Ammon's horn (tissue), 1 donor: ENCODE measurements at places on chromosomes 12 and 14.

DNA sequence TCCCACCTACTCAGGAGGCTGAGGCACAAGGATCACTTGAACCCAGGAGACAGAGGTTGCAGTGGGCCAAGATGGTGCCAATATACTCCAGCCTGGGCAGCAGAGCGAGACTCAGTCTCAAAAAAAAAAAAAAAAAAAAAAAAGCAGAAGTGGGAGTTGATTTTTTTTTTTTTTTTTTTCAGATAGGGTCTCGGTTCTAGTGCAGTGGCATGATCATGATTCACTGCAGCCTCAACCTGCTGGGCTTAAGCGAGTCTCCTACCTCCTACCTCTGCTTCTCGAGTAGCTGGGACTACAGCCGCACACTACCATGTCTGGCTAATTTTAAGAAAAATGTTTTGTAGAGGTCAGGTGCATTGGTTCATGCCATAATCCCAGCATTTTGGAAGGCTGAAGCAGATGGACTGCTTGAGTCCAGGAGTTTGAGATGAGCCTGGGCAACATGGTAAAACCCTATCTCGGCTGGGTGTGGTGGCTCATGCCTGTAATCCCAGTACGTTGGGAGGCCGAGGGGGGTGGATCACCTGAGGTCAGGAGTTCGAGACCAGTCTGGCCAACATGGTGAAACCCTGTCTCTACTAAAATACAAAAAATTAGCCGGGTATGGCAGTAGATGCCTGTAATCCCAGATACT lies 16.3 kb upstream of the HSP90AA1 start:
- no peak for DNase-seq

DNA sequence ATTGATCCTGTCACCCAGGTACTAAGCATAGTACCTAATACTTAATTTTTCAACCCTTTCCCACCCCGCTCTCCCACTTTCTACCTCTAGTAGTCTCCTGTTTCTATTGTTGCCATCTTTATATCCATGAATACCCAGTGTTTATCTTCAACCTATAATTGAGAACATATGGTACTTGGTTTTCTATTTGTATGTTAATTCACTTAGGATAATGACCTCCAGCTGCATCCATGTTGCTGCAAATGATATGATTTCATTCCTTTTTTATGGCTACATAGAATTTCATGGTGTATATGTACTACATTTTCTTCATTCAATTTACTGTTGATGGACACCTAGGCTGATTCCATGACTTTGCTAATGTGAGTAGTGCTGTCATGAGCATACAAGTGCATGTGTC lies 547.3 kb upstream of the NOVA1 start:
- no peak for DNase-seq

DNA sequence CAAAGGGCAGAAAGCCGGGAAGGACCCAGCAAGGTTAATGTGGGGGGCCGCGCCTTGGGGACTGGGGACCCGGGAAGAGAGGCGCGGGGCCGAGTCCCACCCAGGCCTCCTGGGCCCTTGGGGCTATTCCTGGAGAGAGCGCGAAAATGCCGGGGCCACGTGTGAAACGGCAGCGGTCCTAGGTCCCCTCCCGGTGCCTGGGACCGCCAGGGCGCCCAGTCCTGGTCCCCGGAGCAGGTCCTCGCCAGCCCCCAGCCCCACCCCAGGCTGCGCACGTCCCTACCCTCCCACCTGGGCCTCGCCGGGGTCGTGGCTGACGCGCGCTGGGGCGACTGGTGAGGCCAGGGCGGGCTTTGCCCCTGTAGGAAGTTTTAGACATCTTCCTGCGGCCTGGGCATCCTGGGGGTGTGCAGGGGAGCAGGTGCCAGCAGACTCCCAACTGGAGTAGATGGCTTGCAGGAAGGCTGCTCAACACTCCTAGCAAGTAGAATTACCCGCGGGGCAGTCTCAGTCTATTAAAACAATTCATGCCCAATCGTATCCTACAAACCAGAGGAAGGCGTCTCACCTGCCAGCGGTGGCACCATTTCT lies 708 bp downstream of the FAR2 start:
- no peak for DNase-seq

DNA sequence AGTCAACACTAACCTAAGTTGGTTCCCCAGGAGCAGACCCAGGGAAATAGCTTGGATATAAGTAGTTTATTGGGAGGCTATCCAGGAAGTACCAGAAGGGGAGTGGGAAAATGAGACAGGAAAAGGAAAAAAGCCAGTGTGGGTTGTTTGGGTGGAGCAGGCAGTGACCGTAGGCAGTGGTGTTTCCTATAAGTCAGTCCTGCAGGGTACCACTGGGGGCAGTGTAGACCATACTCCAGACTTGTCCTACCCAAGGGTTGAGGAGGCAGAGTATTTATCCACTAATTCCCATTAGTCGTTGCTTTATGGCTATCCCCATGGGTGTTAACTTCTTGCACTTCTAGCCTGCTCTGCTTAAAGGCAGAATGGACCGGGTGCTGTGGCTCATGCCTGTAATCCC lies 6.4 kb upstream of the CCDC60 start:
- no peak for DNase-seq

DNA sequence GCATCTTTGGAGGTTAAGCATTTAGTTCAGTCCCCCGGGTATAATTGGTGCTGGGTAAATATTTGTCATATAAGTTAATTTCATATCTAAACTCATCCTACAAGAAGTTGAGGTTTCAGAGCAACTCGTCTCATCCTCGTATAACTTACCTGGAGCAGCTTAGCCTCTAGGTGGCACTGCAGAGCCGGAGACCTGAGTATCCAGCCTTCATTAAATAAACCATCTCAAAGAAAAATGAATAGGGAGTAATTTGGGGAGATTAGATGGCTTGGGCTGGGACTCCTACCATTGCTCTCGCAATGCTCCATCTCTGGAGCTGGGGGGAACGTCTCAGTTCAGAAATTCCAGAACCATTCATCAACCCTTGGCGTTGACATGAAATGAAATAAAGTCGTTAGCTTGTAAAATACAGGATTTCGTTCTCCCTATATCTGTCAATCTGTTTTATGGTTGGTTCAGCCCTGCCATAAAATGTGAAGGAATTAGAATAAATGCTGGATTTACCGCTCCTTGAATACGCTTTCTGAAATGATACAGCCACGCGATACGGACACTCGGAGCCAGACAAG lies 122.9 kb upstream of the TMEM132D start:
- DNase-seq, result peak; percentile 35

DNA sequence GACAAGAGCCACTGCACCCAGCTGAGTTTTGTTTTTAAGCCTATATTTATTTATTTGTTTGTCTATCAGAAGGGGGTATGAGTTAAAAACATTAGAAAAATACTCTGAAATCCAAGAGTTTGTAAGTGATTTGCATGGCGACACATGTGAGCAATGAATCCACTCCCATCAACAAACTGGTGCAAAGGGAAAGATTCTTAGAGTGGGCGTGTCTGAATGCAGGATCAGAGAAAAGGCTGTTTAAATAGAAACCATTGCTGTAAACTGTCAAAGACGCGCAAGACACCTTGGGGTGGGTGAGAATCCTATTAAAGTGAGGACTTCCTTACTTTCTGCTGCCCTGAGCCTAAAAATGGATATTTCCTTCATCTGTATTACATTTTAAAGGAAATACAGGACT lies 51.9 kb downstream of the ZFYVE26 start:
- DNase-seq, result no peak

DNA sequence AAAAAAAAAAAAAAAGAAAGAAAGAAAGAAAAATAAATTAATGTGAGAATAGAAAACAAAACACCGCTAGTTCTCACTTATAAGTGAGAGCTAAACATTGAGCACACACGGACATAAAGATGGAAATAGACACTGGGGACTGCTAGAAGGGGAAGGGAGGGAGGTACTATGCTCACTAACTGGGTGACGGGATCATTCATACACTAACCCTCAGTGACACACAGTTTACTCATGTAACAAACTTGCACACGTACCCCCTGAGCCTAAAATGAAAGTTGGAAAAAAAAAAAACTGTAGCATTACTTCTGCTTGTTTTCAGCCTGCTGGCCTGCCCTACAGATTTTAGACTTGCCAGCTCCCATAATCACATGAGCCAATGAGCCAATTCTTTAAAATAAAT lies 10.5 kb upstream of the PRMT5 start:
- DNase-seq, result no peak

DNA sequence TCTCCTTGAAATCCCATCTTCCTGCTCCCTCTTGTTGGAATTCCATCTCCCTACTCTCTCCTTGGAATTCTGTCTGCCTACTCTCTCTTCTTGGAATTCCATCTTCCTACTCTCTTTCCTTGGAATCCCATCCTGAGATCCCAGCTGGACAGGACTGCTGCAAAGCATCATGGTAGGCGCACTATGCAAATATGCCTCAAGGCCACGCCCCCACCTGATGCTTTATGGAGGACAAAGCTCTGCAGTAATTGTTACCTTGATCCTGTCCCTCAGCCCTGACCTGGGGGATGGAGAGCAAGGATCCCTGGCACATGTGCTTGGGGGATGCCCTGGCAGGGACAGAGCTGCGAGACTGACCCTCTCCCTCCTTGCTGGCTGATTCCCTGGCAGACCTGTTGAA lies 185.6 kb downstream of the TBX5 start:
- no peak for DNase-seq

DNA sequence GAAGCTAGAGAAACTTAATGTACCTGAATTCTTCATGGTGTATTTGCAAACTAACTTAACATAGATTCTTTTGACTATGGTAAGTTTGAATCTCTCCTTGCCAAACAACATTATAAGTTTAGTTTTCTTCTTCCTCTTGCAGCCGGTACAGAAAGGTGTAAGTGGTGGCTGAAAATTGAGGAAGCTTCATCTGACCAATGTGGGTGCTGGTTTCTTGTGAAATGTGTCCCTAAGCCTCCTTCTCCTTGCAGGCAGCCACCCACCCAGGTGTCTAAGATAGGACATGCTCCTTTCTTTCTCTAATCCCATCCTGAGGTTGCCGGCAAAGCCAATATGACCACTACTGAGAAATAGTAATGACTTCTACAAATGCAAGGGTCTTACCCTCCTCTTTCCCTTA lies 20.6 kb downstream of the GSG1 start:
- DNase-seq, result no peak

DNA sequence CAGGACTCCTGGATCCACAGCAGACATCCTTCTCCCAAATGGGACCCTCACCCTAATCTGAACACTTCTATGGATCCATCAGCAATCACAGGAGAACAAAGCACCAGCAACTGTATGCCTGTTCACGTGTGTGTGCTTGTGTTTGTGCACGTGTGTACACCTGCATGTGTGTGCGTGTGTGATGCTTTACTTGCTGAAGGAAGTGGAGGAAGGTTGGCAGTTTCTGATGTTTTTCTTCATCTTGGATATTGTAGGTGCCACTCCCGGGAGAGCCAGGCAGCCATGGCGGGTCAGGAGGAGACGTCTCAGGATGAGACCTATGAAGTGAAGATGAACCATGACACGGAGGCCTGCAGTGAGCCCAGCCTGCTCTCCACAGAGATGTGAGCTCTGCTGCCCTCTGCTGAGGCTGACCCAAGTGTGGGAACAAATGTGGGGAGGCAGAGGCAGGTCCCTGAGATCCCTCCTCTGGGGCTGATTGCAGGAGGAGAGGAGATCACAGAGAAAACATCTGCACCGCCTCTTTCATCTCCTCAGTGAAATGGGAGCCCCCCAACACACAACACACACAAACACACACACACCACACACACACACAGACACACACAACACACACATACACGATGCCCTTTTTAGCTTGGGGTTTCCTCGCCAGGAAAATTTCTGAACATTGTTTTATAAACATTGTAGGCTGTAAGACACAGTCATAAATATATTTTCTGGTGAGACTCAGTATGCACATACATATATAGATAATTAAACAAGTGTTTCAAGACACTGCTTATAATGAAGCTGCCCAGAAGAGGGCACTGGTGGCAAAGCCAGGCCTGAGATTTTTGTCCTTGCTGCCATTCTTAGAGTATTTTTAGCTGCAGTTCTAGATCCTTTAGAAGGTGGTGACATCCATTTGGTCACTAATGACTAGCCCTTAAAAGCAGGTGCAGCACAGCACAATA lies 112.2 kb upstream of the FKBP4 start:
- DNase-seq, result no peak

DNA sequence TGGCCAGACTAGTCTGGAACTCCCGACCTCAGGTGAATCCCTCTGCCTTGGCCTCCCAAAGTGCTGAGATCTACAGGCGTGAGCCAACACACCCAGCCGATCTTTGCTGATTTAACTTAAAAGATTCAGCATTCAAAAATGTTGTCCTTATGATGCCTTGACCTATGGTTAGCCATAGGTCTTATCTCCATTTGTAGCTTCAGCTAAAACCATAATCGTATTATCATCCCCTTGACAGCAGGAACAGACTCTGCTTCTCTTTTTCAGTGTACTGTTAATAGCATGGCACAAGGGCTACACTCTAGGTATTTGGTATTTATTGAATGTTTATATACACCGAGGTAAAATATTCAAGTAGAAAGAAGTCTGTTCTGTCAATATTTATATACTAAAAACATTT lies 15.3 kb downstream of the CCDC62 start:
- DNase-seq, result no peak

DNA sequence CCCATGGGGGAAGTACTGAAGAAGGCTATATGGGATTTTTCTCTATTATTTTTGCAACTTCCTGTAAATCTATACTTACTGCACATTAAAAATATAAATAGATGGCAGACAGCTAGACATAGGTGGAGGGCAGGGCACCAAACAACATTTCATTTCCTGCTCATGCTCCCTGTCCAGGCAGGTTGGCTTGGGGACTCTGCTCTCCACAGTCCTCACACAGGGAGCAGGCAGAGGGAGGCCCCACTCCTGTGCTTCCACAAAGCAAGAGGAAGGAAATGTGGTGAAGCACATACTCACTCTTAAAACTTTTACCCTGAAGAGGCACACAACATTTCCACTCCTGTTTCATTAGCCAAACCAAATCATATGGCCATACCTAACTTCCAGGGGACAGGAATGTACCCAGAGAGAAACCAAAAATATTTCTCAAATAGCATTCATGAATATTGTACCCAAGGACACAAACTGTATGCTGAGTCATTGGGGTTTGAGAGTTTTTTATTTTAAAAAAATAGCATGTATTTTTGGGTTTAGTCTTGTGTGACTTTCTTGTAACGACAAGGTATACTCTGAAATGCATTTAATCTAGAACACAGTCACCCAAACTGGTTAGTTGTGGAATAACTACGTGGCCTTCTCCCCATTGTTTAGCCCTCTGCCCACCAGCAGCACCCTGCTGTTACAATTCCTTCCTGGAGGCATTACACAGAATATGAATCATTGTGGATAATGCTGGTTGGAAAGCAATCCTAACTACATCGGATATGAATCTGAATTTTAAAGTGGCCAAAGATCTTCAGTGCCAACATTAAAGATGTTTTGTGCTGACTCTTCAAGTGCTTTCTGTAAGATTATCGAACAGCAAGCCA lies 40.9 kb downstream of the RTN1 start:
- DNase-seq, result no peak

- no peak for DNase-seq
Measured at GRCh38 chr14:67444395-67444794, 32.4 kb upstream of the PLEK2 start.

- no peak for DNase-seq
Measured at GRCh38 chr14:104994978-104995377, 9.4 kb downstream of the CLBA1 start.

DNA sequence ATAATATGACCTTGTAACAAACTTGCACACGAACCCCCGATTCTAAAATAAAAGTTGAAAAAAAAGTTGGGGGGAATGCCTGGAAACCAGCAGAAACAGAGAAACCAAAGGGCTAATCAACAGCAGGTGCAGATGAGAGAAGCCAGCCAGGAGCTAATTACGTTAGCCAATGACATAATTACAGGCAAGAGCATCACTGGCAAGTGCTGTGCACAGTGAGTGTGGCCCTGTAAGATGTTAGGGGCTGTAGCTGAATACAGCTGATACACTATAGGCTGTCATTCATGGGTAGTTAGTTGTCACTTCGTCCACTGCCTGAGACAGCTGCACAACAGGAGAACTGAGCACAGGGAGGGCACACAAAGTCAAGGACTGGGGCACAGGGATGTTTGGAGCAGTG lies 7.3 kb upstream of the FGF23 start:
- DNase-seq, result no peak
